ENCODE measurements at places on chromosomes 1 and 21. TPM values are rescaled to one million over a fixed set of nuclear protein-coding genes. Genes with fewer than 3 reads are reported as not detected.
A peak's percentile ranks its signal among the peaks of the same experiment; 100 is the strongest.

KIF14 gene
- 22.2 TPM for total RNA-seq

YOD1 gene
- 19.7 TPM for total RNA-seq

GRCh38 chr1:200708161-200708560 is 30.5 kb upstream of the CAMSAP2 start:
- no peaks in the 10 kb centered on the region for H3K36me3 ChIP-seq
- no peaks in the 10 kb centered on the region for H3K4me1 ChIP-seq
- H3K27ac ChIP-seq: no peak overlapping the region
- no peaks in the 10 kb centered on the region for H3K27me3 ChIP-seq
- no peak overlapping the region for H3K4me3 ChIP-seq

- no peak overlapping the region for H3K4me3 ChIP-seq
- no peak overlapping the region for H3K27ac ChIP-seq
- DNase-seq: no peak
These were observed 321.2 kb upstream of the LYPLAL1 start for GRCh38 chr1:218852527-218852926.

- no peaks in the 10 kb centered on the region for H3K36me3 ChIP-seq
- no peak for DNase-seq
- H3K4me1 ChIP-seq: peaks cover 4% of the 10 kb centered on the region
- no peak overlapping the region for H3K4me3 ChIP-seq
These were observed 6.1 kb upstream of the GATAD2B start for GRCh38 chr1:153928791-153929341.

SPATA21 gene
- not detected for total RNA-seq

GRCh38 chr1:233295237-233295974 is at the start of gene PCNX2:
PCNX2 (minus strand) TSS chr1:233295725; CDS start chr1:233295478, 247 bp downstream.
- no peaks in the 10 kb centered on the region for H3K36me3 ChIP-seq
- H3K27me3 ChIP-seq: no peaks in the 10 kb centered on the region
- H3K27ac ChIP-seq: peak within 1 kb of the TSS; percentile 92

GRCh38 chr1:16921391-16922185 is at the start of gene CROCC:
CROCC (plus strand) TSS chr1:16921931; CDS start chr1:16922019, 88 bp downstream.
- H3K27me3 ChIP-seq: no peaks in the 10 kb centered on the region
- H3K4me1 ChIP-seq: peaks cover 32% of the 10 kb centered on the region
- peak; percentile 100 for DNase-seq
- H3K27ac ChIP-seq: peak within 1 kb of the TSS; percentile 61

DNA sequence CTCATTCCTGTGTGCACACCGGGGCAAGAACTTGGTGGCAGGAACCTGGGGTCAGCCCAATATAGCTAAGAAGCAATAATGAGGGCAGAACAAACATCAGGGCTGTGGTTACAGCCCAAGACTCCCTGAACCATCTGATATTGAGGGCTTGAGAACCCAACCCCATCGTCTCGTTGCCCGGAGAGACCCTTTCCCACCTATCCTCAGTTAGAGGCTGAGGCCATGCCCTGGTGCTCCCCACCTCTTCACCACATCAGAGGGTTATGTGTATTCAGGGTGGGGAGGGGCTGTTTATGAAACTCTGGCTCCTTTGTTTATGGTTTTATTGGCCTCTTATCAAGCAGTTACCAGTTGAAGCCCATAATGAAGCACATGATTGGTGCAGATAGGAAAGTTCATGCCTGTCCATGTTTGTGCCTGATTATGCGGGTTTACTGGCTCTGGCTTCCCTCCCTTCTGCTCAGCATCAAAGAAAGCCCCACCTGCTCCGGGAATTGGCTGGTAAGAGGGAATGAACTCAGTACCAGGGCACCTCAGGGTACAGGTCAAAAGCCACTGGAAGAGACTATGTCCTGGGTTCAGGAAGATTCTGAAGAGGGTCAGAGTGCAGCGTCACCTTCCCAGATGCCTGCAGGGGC is 14.5 kb downstream of the NUAK2 start:
- H3K27ac ChIP-seq: no peak overlapping the region
- peaks cover 16% of the 10 kb centered on the region for H3K4me1 ChIP-seq
- no peak for DNase-seq
- H3K36me3 ChIP-seq: peaks cover 42% of the 10 kb centered on the region
- H3K4me3 ChIP-seq: no peak overlapping the region

DNA sequence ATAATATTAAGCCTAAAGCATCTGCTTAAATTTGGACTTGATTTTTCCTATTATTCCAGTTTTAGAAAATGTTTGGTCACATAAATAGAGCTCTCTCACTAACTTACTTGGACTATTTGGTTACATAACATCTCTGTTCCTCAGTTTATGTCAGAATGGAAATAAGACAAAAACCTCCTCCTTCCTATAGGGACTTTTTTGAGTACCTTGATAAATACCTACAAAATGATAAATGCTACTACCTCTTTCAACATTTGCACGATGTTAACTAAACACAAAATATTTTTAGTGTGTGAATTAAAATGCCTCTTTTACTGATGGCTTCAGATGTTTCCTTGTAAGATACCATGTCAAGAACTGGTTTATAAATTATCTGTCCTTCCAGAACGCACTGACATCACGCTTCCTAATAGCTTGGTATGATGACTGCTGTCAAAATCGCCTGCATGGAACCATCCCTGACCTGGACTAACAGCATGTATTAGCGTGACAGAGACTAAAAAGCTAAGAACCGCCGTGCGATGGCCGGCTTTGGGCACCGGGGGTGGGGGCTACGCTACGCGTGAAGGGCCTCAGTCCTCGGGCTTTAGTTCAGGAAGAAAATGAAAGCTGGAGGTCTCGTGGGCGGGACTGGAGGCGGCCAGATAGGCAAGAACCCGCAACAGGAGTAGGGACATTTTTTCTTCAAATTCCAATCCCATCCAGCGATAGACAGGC is 133.2 kb upstream of the BARHL2 start:
- peak; percentile 59 for DNase-seq
- H3K4me1 ChIP-seq: peaks cover 7% of the 10 kb centered on the region
- peaks cover 85% of the 10 kb centered on the region for H3K27me3 ChIP-seq
- no peaks in the 10 kb centered on the region for H3K36me3 ChIP-seq
- H3K27ac ChIP-seq: no peak overlapping the region

- H3K4me3 ChIP-seq: no peak overlapping the region
- no peak for DNase-seq
These were observed 22.2 kb downstream of the SLC2A1 start for GRCh38 chr1:42936309-42937078.

GRCh38 chr1:245226203-245226499 is 71.4 kb downstream of the KIF26B start:
- H3K4me1 ChIP-seq: no peaks in the 10 kb centered on the region
- no peaks in the 10 kb centered on the region for H3K27me3 ChIP-seq
- H3K27ac ChIP-seq: no peak overlapping the region
- no peaks in the 10 kb centered on the region for H3K36me3 ChIP-seq
- no peak for DNase-seq

SLC1A7 gene
- total RNA-seq: not detected

DNA sequence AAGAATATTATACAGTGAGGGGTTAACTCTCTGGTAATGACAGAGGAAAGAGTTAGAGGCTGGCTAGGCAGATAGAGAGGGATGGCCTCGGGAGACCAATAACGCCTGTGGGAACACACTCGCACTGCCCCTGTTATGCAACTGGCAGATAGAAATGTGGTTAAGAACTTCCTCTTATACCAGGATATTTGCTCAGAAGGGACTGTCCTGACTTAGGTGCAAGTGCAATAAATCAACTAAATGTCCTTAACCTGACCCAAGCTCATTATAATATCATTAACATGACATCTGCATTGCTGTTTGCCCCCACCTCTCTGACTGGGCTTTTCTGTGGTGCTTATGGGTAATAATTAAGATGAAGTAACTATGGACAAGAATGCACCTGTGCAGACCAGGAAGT is 1518.0 kb downstream of the NCAM2 start:
- no peak overlapping the region for H3K4me3 ChIP-seq
- no peak overlapping the region for H3K27ac ChIP-seq
- H3K27me3 ChIP-seq: no peaks in the 10 kb centered on the region
- H3K4me1 ChIP-seq: no peaks in the 10 kb centered on the region
- no peaks in the 10 kb centered on the region for H3K36me3 ChIP-seq

NUP133 gene
- total RNA-seq: 54.5 TPM

GRCh38 chr1:23393706-23394105 is 24.1 kb upstream of the ZNF436 start:
- no peak for DNase-seq
- peaks cover 88% of the 10 kb centered on the region for H3K27me3 ChIP-seq
- H3K27ac ChIP-seq: no peak overlapping the region
- peaks cover 14% of the 10 kb centered on the region for H3K4me1 ChIP-seq
- no peaks in the 10 kb centered on the region for H3K36me3 ChIP-seq
- no peak overlapping the region for H3K4me3 ChIP-seq

- H3K4me3 ChIP-seq: no peak overlapping the region
- H3K27me3 ChIP-seq: no peaks in the 10 kb centered on the region
- H3K27ac ChIP-seq: no peak overlapping the region
- peak; percentile 79 for DNase-seq
- H3K36me3 ChIP-seq: no peaks in the 10 kb centered on the region
These were observed 6.9 kb downstream of the HTR1D start for GRCh38 chr1:23210351-23210785.

GRCh38 chr21:31429506-31429905 is 85.4 kb upstream of the TIAM1 start:
- H3K4me1 ChIP-seq: no peaks in the 10 kb centered on the region
- no peak for DNase-seq
- no peaks in the 10 kb centered on the region for H3K36me3 ChIP-seq
- no peak overlapping the region for H3K4me3 ChIP-seq
- no peaks in the 10 kb centered on the region for H3K27me3 ChIP-seq
- no peak overlapping the region for H3K27ac ChIP-seq

- H3K4me1 ChIP-seq: peaks cover 16% of the 10 kb centered on the region
- H3K27ac ChIP-seq: no peak overlapping the region
- no peak for DNase-seq
- no peak overlapping the region for H3K4me3 ChIP-seq
- no peaks in the 10 kb centered on the region for H3K36me3 ChIP-seq
- H3K27me3 ChIP-seq: no peaks in the 10 kb centered on the region
These were observed 17.9 kb downstream of the PROX1 start for GRCh38 chr1:214005708-214006107.

GRCh38 chr1:161747801-161748200 is 1.8 kb upstream of the DUSP12 start:
- H3K4me1 ChIP-seq: peaks cover 12% of the 10 kb centered on the region
- H3K36me3 ChIP-seq: peaks cover 13% of the 10 kb centered on the region
- no peak for DNase-seq
- no peak overlapping the region for H3K27ac ChIP-seq
- H3K4me3 ChIP-seq: no peak overlapping the region

GRCh38 chr1:245550720-245551043 is 395.9 kb downstream of the KIF26B start:
- no peaks in the 10 kb centered on the region for H3K27me3 ChIP-seq
- peaks cover 14% of the 10 kb centered on the region for H3K4me1 ChIP-seq
- DNase-seq: no peak
- H3K36me3 ChIP-seq: no peaks in the 10 kb centered on the region
- H3K27ac ChIP-seq: no peak overlapping the region
- H3K4me3 ChIP-seq: no peak overlapping the region

GRCh38 chr1:81358151-81358550 is 442.6 kb upstream of the ADGRL2 start:
- DNase-seq: no peak
- H3K27ac ChIP-seq: no peak overlapping the region
- H3K4me1 ChIP-seq: no peaks in the 10 kb centered on the region

GRCh38 chr1:6420454-6421042 is 829 bp upstream of the HES2 start:
- H3K27me3 ChIP-seq: peaks cover 100% of the 10 kb centered on the region
- DNase-seq: peak; percentile 54
- H3K27ac ChIP-seq: no peak overlapping the region
- H3K4me3 ChIP-seq: peak overlapping the region; percentile 65
- peaks cover 8% of the 10 kb centered on the region for H3K4me1 ChIP-seq

GRCh38 chr1:185610954-185611353 is 123.2 kb upstream of the HMCN1 start:
- H3K27ac ChIP-seq: no peak overlapping the region
- no peak overlapping the region for H3K4me3 ChIP-seq
- no peaks in the 10 kb centered on the region for H3K4me1 ChIP-seq
- no peak for DNase-seq

DNA sequence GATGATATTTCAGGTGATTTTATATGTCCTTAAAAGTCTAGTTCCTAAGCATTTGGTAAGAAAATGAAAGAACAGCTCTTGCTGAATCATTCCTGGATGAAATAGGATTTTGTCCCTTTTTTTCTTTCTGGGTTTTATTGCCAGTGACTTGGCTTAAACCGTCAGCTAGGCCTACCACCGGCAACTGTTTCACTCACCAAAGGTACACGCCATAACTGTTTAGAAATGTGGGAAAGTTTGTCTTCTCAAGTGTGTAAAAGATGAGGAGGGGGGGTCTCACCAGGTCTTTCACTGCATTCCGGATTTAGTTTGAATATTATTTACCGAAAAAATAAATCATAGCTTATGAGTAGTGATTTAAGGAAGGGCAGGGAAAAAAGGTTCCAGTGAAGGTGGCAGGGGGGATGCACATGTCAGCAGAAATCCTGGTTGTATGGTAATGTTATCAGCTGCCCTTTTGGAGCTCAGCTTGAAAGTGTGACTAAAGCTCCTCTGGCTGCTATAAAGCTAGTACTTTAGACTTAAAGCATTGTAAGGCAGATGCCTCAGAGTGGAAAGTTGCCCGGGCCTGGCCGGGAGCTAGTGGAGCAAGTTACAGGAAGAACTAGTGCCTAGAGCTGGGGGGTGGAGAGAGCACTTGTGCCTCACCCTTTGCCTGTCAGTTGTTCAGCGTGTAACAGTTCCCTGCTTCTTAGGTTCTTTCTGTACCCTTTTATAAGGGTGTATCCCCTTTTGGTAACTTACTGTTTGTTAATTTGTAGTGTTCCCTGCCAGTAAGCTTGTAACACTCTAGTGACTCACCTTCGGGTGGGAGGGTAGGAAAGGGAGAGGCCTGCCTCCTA is 3.1 kb downstream of the ATP1A1 start:
- H3K36me3 ChIP-seq: no peaks in the 10 kb centered on the region
- H3K4me1 ChIP-seq: peaks cover 64% of the 10 kb centered on the region
- H3K4me3 ChIP-seq: peak overlapping the region; percentile 92
- peak overlapping the region; percentile 10 for H3K27ac ChIP-seq

DNA sequence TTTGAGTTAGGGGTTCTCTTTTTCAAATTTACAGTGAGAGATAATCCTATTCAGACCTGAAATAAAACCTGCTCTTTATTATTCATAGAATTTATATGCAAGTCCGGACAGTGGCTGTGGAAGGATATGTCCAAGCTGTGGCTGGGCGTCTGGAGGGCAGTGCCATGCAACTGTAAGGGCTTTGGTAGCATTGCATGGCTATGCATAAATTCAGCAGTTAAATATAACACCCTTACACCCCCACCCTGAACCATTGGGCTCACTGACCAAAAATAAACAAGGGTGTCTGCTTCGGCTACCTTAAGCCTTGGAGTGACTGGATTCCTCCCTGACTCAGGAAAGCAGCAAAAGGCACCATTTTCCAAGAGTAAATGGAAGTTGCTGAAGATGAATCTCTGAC is 5.4 kb downstream of the CHTOP start:
- H3K4me1 ChIP-seq: peaks cover 6% of the 10 kb centered on the region
- H3K27ac ChIP-seq: no peak overlapping the region
- no peak for DNase-seq
- no peaks in the 10 kb centered on the region for H3K27me3 ChIP-seq
- no peak overlapping the region for H3K4me3 ChIP-seq
- H3K36me3 ChIP-seq: peaks cover 84% of the 10 kb centered on the region

RNPEP gene
- total RNA-seq: 80.3 TPM

KRTAP11-1 gene
- total RNA-seq: not detected

CITED4 gene
- total RNA-seq: 18.7 TPM

DNA sequence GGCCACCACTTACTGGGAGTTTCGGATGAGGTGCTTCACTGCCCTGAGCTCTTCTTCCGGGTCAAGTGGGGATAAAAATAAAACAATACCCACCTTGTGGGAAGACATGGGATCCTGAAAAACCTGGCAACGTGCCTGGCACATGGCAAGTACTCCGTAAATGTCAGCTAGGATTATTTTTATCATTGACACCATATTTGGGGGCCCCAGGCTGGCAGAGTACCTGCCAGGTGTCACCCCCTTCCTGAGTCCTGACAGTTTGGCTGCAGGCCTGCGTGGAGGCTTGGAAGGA is 9.2 kb upstream of the EPHA2 start:
- no peak overlapping the region for H3K27ac ChIP-seq
- no peak overlapping the region for H3K4me3 ChIP-seq
- H3K36me3 ChIP-seq: no peaks in the 10 kb centered on the region
- H3K4me1 ChIP-seq: peaks cover 54% of the 10 kb centered on the region

RXFP4 gene
- not detected for total RNA-seq
